ENCODE measurements at places on chromosomes 4 and X.
A peak's percentile ranks its signal among the peaks of the same experiment; 100 is the strongest.

DNA sequence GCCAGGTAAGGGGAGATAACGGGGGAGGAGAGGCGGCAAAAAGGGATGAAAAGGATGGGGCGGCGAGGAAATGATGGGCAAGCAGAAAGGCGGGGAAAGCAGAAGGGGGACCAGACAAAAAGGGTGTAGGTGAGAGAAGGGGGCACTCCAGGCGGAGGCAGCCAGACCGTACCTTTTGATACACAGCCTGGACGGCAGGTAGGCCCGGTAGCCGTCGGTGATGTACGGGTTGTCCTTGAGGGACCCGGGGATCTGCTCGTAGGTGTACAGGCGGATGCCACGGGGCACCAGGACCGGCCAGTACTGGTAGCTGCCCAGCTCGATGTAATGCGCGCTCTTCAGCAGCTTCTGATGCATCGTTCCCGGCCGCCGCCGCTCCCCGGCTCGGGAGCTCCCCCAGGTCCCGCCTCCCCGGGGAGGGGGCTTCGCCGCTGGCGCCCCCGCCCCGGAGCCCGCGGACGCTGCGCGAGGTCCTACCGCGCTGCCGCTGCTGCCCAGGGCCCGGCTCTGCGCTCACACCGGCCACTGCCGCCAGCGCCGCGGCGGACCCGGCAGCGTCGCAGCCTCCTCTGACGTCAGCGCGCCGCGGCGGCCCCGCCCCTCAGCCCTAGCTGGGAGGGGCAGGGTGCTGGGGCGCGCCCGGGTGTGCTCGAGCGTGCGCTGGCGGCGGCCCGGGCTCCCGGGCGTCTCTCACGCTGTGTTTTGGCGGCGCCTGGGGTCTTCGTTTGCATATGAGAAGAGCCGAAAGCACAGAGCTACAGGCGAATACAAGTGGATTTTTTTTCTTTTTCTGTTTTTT, at the start of gene PAQR3:
Gene PAQR3 (minus strand): TSS at position 571 of the 799 bp plus-strand sequence. CDS start 214 bp downstream, at position 357.
- DNase-seq: peak; percentile 87

DNA sequence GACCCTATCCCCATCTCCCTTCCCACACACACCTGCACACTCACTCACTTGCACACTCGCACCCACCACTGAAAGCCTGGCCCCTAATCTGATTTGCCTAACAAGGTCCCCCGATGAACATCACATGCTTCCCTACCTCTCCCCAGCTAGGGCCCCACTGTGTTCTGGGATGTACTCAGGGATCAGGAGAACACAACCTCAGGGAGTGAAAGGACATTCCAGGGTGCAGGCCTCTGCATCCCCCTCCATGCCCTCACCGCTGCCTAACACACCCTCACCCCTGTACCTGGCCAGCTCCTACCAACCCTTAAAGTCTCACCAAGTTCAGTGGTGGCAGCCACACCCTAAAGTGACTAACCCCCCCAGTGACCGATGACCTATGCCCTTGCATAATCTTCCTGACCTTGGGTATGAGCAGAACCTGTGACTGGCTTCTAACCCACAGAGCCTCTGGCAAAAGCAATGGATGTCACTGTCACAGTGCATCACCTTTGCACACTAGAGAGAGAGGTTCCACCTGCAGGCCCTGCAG, 2.4 kb upstream of the AFAP1 start:
- no peak for DNase-seq

- no peak for DNase-seq
Measured at GRCh38 chrX:123153846-123154335, 30.2 kb upstream of the GRIA3 start.

DNA sequence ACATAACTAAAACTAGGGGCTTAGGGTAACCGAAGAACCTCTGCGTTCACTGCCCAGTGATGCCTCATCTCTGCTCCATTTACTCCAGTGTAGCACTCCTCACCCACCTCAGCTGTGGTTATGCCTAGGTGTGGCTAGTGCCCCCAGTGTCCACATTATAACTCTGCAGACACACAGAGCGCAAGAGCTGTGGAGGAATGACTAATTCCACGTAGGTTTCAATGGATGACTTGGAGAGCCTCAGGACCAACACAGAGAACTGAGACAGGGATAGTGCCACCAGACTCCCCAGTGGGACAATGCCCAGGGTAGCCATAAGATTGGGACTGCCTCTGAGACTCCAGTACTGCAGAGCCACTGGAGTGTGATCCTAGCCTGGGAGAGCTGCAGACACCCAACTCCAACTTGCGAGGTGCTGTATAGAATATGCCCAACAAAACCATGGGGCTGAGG, 542.4 kb upstream of the DIPK2B start:
- DNase-seq: no peak

DNA sequence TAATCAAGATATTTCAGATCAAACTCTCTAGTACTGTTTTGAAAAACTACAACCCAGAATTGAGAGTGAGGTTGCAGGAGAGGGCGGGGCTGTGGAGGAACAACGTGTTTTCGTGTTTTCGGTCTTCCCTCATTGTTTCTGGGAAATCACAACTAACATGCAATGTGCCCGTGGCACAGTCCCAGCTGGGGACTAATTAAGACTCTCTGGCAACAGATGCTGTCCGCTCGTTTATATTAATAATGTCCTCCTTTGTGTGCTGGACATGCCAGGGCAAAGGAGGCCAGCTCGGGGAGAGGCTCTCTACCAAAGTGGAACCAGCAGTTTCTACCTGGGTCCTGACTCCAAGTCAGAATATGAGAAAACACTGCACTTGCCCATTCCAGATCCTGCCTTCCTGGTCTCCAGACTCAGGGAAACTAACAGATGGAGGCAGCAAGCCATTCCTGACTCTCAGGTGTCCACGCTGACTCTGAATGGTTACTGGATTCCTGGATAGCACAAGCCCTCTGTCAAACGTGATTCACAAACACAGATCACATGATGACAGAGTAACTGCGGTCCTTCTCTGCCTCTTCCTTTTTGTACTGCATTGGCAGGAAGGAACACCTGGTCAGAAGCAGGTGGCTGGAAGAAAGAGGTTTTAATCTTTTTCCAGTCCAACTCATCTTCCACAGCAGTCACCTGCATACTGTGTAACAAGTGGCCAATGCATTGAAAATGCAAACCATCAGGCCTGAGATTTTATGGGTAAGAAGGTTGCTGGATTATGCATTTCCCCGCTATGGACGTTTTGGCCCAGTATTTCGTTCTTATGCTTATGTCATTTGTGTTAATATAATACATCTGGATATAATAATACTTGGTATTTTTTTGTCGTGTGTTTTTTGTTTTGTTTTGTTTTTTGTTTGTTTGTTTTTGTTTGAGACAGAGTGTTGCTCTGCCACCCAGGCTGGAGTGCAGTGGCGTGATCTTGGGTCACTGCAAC, 65.0 kb downstream of the COQ2 start:
- no peak for DNase-seq
